ENCODE measurements at places on chromosomes 12 and 14.

GRCh38 chr12:120965534-120966091 is 12.7 kb upstream of the HNF1A start:
- DNase-seq: no peak

GRCh38 chr14:72700338-72701236 is 193.3 kb downstream of the DPF3 start:
- DNase-seq: no peak

GRCh38 chr14:89340200-89341181 is 76.5 kb downstream of the FOXN3 start:
- DNase-seq: no peak

GRCh38 chr12:123149088-123149487 is 1.8 kb downstream of the PITPNM2 start:
- DNase-seq: no peak

GRCh38 chr12:98736352-98737321 is 91.5 kb downstream of the APAF1 start:
- DNase-seq: no peak

- no peak for DNase-seq
Measured at GRCh38 chr12:1073652-1074051, 82.6 kb downstream of the ERC1 start.

DNA sequence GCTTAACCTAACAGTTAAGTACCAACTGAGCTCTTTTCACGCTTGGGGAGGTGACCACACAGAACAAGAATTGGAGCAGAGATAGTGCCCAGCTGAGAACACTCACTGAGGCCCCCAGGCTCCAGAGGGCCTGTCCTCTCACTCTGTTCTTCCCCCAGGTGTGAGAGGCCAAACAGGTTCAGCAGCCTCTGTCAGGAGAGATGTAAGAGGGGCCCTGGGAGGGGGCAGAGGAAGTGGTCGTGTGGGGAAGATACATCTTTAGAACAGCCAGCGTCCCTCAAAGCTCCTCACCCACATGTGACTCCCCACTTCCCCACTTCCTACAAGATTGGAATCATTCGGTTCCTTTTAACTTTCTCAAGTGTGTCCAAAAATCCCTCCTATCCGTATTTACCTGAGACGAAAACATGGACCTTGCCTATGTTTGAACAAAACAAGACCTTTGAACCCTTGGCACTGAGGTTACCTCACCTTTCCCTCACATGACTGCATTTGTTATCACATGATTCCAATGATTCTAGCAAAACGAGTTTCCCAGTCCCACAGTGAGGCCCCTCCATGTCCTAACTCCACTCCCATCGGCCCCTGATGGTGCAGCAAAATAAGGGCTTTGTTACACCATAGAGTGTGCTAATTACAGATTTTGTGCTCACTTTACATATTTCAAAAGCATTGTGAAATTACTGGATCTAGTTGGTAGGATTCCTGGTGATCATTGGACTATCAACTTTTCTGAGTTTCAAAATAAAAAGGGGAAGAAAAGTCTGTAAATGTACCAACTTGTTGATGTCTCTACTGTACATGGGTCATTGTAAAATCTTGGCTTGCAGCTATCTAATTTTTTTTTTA is 40.0 kb upstream of the PAPOLA start:
- DNase-seq: no peak

DNA sequence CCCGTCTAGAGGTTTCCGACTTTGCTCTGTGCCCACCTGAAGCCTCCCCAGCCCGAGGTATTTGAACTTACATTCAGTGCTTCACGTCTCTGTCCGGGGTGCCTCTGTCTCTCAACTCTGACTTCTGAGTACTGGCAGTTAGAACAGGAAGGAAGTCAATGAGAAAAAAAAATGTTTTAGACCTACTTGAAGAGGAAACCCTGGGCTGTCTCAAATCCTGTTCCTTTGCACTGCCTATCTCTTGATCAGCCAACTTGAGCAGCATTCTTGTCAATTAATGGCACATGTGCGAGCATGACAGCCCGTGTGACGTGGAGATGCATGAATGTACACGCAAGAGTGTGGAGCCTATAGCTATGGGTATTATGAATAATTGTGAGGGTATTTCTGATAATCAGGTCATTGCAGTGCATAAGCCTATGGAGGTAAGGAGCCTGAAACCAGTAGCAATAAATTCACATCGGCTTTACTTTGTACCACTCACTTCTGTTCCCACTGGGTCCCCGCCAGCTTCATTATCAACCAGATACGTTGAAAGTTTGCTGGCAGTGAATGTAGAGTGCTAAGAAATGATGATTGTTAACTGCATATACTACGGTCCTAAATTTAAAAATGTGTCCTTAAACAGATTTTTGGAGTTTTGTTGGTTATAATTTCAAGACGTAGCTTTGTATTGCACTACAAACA is at the start of gene ARHGDIB:
Gene ARHGDIB, minus strand, starts transcription at position 136 of the 687 bp plus-strand sequence. CDS start 10,889 bp downstream, outside the sequence.
- DNase-seq: peak; percentile 59

GRCh38 chr12:110197003-110197402 is 72.8 kb downstream of the IFT81 start:
- DNase-seq: no peak

- no peak for DNase-seq
Measured at GRCh38 chr12:14995583-14996425, 23.0 kb downstream of the PDE6H start.

- DNase-seq: no peak
Measured at GRCh38 chr14:50875359-50876070, 3.7 kb downstream of the ABHD12B start.

DNA sequence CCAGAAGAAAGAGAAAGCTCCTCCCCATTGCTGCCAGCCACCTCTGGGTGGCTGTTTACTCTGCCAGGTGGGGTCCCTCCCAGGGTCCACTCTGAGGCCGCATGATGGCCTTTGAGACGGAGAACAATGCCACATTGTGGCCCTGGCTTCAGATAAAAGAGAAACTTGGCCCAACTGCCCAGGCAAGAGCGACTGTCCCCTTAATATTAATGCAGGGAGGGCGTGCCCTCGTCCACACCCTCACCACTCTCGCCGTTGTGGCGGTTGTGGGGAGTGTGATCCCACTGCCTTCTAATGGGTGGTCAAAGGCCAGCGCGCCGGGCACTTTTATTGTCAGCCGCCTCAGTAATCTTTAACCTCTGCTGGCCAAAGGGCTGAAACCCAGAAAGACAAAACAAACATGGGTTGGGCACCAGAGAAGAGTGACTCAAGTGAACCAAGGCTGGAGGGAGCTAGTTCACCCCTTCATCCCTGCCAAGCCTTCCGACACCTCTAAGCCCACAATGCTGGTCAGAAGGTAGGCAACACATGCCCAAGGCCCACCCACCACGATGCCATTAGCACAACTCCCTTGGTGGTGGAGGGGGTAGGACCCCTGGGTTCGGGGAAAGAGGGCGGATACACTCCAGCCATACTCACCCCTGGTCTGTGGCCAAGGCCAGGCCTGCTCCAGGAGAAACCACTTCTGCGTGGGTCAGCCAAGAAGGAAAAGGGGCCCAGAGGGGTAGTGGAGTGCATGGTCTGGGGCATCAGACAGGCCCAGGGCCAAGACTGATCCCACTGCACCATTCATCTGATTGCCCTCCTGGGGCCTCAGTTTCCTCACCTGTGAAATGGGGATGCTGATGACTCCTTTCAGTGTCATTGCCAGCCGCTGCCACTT is 44.5 kb upstream of the BCL11B start:
- no peak for DNase-seq

DNA sequence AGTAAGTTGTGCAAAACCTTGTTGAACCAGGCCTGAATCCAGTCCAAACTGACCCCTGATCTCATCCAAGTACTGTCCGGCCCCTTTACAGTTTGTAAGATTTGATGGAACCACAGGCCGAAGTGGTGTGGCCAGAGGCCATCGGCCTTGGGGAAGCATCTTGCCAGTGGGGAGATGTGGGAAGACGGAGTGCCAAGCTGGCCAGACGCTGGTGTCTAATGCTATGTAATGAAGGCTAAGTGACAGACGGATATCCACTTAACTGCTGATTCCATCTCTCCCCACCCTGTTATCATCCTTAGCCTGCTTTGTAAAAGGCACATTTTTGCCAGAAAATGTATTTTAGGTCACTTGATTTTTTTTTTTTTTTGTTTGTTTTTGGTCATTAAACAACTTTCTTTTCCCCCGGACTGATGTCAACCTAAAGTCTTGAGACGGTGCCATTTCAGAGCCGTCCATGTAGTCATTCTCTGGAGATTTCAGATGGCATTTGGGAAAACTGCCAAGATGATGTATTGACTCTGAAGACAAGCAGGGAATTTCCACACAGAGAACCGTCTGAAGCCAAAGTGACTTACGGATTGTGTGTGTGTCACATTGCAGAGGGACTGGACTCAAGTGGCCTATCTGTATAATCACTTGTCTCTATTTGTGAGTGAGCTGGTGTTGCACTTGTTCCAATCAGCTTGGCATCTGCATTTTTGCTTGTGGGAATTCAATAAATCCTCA is 86.5 kb upstream of the MANSC4 start:
- DNase-seq: no peak

DNA sequence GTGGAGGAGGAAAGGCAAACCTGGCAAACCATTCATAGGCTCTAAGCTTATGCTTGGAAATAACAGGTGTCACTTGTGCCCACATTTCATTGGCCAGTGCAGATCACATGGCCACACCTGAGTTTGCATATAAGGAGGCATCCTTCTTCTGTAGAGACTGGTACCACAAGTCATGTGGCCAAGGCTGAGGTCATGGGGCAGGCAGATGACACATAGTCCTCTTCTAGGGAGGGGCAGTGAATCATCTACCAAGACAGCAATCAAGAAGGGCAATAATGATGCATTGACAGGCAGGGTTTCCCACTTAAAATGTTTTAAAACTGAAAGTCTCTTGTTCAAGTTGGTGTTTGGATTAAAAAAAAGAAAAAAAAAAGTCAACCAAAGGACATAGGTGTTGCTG is 77.3 kb downstream of the DAAM1 start:
- no peak for DNase-seq

All from Right ventricle myocardium superior (tissue), 1 donor.